ENCODE measurements at places on chromosomes 1 and 21. TPM values are rescaled to one million over a fixed set of nuclear protein-coding genes. Genes with fewer than 3 reads are reported as not detected.

DNA sequence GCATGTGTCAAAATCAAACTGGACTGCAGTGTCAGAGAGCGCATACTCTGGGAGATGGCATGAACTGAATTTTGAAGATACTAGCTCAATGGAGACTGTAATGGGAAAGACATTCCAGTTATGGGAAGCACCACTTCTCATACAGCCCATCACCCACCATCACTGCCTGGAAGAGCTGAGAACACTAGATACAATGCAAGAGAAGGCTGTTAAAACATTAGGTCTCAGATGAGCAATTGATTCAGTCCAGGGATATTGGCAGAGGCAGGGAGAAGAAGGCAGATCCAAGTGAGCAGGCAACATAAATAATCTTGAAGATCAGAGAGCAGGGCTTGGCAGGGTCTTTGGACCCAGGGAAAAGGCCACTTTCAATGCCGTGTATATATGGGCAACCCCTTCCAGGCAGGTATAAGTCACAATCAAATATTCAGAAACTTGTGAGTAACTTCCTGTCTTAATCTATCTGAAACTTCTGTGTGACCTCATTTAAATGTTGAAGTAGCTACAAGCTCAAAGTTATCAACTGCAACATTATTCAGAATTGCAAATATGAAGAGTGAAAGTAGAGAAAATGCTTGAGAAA, 290.3 kb upstream of the SGIP1 start:
- DNase-seq, result no peak

DNA sequence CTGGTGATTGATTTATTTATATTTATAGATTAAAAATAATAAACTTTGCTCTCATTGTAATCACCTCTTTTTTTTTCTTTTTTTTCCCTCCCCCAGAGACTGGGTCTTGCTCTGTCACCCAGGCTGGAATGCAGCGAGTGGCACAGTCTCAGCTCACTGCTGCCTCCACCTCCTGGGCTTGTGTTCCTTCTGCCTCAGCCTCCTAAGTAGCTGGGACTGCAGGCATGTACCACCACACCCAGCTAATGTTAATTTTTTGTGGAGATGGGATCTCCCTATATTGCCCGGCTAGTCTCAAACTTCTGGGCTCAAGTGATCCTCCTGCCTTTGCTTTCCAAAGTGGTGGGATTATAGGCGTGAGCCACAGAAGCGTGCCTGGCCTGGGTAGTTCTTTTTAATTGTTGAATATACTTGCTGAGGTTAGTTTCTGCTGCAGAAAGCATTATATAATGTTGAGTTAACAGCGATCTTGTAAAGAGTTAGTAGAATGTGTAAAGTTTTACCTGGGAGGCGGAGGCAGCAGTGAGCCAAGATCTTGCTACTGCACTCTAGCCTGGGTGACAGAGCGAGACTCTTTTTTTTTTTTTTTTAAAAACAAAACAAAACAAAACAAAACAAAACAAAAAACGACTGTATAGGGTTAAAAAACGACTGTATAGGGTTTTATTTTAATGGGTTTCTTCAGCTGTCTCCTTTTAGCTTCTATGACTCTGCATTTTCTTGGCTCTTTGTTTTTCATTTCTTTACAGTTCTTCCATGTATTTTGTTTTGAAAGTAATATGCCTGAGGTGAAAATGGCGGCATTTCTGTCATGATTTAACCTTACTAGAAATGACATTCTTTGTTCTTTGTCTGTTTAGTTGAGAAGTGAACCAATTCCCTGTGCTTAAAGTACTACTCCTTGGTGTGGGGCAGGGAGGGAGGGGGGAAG, 82.7 kb downstream of the CAMTA1 start:
- DNase-seq, result no peak

DNA sequence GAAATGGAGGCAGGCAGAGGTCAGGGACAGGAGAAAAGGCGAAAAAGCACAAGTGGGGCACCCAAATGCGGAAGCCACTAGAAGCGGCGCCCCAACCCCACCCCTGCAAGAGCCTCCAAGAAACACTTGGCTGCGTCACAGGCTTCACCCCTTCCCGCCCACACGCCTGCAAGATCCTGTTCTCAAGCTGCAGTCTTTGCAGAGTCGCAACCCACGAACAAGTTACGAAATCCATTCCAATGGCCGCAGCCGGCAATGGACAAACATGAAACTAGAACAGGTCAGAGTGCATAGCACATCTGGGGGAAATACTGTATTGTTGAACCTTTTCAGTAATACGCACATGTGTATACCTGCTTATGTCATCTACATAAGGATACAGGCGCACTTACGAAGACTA, 103.6 kb downstream of the PSMG1 start:
- peak; percentile 96 for DNase-seq

DNA sequence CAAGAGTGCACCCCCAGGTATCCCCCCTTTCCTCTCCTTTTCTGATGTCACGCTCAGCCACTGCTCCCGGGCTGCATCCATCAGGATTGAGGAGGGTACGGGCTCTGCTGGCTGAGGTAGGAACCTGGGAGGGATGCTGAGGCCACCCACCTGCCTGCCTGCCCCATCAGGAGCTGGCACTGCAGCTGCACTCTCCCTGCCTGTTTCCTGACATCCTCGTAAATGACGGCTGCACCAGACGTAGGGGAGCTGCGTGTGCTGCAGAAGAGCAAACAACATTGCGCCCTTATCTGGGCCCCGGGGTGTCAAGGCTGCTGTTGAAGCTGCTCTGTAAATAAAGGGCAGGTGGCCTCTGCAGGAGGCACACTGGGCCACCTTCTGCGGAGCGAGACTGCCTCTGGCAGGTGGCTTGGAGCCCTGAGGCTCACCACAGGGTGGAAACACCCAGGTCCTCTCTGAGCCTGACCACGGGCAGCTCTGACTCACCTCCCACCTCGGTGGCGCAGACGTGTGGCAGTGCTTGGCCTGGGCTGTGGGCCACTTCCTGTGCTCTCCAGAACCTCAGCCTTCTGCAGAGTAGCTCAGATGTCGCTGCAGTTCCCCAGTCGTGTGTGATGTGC, 30.9 kb downstream of the SNAP47 start:
- DNase-seq, result no peak

DNA sequence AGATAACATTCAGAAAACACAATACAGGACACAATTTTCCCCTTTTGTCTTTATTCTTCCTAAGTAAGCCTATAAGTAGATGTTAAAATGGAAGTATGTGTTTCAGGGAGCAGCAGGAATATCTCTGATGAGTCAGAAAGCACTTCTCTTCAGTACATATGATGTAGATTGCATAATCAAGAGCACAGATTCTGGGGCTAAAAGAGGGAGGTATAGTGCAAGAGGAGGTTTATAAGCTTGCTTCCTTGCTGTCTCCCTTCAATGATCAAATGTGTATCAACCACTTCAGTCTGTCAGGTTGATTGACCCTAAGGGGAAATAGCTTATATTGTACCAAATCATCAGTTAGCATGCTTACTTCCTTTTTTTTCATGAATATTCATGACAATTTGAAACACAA, 822.8 kb downstream of the BRINP3 start:
- no peak for DNase-seq

DNA sequence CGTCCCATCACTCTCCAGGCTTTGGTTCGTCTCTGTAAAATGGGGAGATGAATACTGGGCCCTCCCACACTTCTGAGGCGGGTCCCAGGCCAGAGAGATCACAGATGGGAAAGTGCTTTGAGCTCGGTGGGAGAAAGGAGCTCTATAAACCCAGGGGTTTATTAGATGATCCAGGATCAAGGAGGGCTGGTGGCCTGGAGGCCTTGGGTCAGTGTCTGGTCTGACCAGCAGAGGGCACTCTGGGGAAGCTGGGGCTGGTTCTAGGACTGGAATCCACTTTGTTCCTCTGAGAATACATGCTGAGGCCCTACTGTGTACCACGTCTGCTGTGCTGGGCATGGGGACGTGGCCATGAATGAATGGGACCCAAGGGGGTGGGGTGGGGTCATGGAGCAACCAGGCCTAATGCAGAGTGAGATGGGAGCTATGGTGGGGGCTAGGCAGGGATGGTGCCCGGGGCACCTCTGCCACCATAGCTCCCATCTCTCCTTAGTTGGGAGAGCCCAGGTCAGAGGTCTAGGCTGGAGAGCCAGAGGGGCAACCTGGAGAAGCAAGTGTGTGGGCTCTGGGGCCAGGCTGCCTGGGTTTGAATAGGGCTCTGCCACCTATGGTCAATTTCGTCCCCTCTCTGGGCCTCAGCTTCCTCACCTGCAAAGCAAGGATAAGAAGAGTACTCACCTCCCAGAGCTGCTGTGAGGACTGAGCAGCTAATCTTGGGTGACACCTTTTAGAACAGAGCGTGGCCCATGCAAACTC, 9.0 kb upstream of the FAM131C start:
- DNase-seq, result no peak

DNA sequence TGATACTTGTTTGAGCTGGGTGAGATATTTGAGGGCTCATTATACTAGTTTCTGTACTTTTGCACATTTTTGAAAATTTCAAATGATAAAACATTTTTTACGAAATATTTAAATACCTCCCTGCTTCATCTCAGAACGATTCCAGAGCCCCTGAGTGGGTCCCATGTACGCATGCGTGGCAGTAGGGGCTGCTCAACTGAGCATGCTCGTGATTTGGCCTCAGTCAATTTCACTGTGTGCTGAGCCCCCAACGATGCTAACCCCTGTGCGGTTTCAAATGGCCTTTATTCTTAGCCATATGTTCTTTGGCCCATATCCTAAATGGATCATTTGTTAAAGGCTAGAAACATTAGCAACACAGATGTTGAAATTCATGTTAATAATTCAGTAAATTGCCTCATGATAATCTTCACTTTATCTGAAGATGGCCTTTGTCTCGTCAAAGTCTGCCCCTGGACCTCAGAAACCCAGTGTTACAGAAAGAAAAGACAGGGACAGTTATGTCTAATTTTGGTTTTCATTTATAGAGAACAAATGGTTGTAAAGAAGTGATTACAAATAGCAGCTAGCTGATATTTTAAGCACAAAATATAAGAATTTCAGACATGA, 108.2 kb downstream of the MRPS6 start:
- no peak for DNase-seq

DNA sequence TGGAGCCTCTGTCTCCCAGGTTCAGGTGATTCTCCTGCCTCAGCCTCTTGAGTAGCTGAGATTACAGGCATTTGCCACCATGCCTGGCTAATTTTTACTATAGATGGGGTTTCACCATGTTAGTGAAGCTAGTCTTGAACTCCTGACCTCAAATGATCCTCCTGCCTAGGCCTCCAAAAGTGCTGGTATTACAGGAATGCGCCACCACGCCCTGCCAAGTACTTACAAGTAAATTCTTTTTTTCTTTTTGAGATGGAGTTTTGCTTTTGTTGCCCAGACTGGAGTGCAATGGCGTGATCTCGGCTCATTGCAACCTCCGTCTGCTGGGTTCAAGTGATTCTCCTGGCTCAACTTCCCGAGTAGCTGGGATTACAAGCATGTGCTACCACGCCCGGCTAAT, 42.5 kb downstream of the RPRD2 start:
- no peak for DNase-seq

GRCh38 chr1:229388897-229389580, 44.9 kb downstream of the ACTA1 start:
- DNase-seq, result no peak

DNA sequence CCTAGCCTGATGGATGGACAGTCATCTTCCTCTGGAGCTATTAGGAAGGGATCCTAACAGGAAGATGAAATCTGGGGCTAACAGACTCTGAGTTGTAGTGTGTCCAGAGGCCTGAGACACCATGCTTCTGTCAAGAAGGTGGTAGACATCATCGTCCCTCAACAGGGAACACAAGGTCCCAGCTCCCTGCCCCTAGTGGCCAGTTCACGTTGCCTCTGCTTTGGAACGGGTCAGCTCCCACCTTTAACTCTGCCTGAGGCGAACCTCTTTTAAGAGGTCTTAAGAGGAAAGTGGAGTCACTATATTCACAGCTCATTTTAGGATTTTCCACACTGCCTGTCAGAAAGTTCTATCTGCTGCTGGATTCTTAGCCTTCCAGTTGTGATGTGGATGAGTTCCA, 28.3 kb downstream of the LRRC71 start:
- DNase-seq, result no peak

- DNase-seq, result no peak
These were observed 55.3 kb downstream of the NDUFS5 start for GRCh38 chr1:39081271-39082009.

DNA sequence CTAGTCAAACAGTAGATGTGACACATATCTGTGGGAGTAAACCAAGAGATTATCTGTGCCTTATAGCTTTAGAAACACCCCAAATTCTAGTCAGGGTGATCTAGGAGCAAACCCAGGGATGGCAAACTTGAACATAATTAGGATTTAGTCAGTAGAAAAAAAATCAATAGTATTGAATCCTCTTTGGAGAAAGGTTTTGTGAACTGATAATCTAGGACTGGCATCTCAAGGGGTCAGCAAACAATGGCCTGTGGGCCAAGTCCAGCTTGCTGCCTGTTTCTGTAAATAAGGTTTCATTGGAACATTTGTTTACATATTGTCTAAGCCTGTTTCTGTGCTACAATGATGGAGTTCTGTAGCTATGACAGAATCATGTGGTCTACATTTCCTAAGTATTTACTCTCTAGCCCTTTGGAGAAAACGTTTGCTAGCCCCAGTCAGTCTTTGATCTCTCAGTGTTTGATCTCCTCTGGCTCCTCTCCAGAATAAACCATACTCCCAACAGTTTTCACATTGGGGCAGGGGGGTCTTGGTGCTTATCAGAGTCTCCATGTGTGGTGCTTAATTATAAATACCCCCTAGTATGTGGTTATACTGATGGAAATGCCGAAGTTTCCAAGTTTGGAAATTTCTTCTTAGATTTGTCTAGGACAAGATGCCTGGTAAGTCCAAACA, 385.8 kb downstream of the NTNG1 start:
- DNase-seq, result no peak

DNA sequence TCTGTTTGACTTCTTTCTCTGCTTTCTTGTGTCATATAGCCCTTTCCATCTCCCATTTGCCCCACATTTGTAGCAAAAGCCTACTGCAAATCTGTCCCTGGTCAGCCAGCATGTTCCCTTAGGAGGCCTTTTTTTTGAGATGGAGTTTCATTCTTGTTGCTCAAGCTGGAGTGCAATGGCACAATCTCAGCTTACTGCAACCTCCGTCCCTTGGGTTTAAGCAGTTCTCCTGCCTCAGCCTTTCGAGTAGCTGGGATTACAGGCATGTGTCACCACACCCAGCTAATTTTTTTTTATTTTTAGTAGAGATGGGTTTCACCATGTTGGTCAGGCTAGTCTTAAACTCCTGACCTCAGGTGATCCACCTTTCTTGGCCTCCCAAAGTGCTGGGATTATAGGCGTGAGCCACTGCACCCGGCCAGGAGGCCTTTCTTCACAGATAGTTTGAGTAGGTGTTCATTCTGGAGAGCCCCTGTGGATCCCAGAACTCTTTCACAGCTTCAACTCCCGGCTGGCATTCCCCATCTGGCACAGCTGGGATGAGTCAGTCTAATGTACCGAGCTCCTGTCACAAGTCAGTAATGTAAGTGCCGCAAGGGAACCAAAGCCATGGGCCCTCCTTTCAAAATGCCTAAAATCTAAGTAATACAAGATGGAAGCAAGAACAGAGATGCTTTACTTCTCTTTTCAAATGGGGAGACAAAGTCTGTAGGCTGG, 9.4 kb upstream of the NHLH1 start:
- DNase-seq, result no peak

- DNase-seq, result no peak
These were observed 29.2 kb downstream of the CASZ1 start for GRCh38 chr1:10767282-10767681.

Gene CFHR1
- 0.81 TPM for total RNA-seq

Gene LCE1D
- total RNA-seq, result not detected

Gene ERG
- total RNA-seq, result 16.2 TPM

Gene MIS18A
- 3.3 TPM for total RNA-seq

Gene FCER1A
- 0.98 TPM for total RNA-seq

Gene ROR1
- 32.3 TPM for total RNA-seq
